ENCODE measurements at places on chromosomes 13 and 19.

DNA sequence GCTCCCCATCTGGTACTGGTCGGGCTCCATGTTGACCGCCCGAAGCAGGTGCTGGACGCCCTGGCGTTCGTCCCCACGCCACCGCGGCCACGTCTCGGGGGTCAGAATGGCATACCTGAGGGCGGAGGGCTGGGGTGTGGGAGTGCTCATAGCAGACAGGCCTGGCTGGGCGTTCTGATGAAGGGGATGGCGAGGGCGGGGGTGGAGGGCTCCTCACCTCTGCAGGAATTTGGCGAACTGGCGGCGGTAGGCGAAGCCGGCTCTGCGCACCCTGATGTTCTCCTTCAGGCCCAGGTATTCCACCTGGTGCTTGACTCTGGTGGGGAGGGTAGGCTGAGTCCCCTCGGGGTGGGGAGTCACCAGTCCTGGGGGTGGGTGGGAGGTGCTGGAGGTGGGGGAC is 22.3 kb upstream of the ZNF414 start:
- DNase-seq = no peak

- no peak for DNase-seq
These were observed 32.5 kb downstream of the PCDH20 start for GRCh38 chr13:61383111-61383510.

DNA sequence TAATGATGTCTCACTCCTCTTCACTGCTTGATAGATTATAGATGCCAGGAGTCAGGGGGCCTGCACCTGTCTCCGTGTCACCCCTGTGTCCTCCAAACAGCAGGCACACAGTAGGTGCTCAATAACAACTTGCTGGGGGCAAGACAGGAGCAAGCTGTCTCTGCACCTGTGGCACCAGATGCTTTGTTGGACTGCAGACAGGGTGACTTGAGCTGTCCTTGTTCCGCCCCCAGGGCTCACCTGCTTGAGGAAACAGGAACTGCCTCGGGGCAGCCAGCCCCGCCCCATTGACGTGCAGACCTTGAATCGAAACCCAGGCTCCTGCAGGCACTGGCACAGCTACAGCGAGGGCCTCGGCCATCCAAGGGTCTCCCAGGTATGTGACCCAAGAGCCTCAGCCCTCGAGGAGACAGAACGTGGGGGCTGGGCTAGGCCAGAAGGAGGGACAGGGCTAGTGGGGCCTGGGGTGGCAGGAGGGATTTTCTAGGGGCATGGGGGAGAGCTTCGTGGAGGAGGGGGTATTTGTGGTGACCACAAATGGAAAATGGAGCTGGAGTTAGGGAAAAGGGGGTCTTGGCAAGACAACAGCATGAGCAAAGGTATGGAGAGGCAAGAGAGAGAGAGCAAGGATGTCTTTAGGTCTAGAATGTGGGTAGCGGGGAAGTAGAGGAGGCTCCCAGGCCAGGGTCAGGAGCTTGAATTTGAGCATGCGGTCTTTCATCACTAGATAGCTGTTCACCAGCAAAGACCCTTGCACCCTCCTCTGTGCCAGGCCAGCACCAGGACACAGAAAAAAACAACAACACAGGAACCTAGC is at the start of gene HSH2D:
HSH2D (plus strand) TSS at position 287 of the 817 bp plus-strand sequence. CDS start 5,066 bp downstream, outside the sequence.
- DNase-seq = no peak

GRCh38 chr13:111161601-111162600 is 46.8 kb downstream of the ARHGEF7 start:
- no peak for DNase-seq

- no peak for DNase-seq
These were observed 536.0 kb downstream of the MYO16 start for GRCh38 chr13:109165417-109165904.

GRCh38 chr13:51645154-51645650 is 60.9 kb downstream of the WDFY2 start:
- DNase-seq = no peak

GRCh38 chr13:75299913-75300862 is 181.8 kb downstream of the TBC1D4 start:
- no peak for DNase-seq

DNA sequence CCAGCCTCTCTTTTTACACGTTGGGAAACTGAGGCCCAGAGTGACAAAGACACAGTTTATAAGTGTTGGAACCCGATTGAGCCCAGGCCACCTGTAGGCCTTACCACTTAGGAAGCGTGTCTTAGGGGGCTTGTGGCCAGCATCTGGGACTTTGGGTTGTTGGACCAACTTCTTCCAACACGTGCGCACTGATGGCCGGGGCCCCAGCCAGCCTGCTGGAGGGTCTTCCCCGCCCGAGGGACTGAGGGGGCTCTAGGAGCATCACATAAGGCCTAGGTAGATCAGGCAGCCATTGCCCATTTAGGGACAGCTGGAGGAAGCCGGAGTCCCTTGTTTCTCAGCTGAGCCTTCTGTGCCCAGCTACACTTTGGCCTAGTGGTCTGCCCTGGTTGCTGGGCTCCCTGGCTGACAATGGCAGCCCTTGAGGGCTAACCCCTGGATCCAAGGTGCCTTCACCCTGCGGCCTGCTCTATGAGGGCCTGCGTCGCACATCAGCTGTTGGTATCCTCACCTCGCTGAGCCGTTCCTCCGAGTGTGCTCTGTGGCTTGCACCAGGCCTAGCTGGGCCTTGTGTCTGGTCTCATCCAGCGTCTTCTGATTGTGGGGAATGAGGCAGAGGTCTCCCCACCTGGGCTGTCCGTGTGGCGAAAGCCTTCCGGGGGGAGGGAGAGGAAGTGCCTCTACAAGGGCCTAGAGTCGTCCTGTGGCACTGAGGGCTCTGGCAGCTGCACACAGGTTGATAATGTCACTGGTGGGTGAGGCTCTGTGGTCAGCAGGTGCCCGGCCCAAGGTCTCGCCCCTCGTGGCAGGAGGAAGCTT is 1.2 kb downstream of the RAB11B start:
- no peak for DNase-seq

- DNase-seq = no peak
These were observed 5.3 kb downstream of the VWA8 start for GRCh38 chr13:41955605-41956004.

DNA sequence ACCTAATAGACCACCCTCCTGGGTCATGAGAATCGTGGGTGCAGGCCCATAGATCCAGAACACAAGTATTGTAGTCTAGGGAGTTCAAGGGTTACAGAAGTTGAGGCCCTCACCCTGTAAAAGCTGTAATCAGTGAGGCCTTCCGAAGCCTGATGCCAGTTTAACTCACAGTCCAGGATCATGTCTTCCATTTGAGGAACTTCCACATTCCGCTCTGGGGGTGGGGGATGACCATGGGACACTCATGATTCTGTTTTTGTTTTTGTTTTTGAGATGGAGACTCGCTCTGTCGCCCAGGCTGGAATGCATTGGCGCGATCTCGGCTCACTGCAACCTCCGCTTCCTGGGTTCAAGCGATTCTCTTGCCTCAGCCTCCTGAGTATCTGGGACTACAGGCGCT is 1.7 kb upstream of the RASIP1 start:
- no peak for DNase-seq

DNA sequence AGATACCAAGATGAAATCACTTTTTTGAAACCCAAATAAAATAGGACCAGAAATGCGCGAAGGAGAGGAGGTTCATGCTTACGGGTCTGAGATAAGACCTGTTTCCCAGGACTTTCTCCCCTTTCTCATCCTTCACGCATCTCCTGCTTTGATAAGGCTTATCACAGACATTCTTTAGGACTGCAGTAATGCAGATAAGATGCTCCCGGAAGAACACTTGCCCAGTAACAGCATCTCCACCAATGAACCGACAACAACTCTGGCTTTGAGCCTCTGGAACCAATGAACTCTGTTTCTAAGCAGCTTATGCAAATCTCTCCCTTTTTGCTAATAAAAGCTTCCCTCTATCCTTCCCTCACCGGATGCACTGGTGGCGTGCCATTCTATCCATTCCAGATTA is 783.4 kb upstream of the ARGLU1 start:
- DNase-seq = no peak

- no peak for DNase-seq
These were observed 38.6 kb downstream of the LIG4 start for GRCh38 chr13:108176685-108177274.

DNA sequence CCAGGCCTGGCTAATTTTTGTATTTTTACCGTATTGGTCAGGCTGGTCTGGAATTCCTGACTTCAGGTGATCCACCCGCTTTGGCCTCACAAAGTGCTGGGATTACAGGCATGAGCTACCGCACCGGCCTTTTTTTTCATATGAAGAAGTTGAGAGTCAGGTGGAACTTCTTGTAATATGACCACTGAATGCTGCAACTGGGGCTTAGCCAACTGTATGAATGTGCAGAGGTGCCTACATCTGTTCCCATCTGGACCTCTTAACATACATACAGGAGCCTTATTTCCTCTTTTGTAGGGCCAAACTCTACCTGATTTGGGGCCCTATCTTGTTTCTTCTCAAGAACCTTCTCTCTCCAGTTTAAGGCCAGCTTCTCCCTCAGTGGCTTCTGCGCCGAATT is 11.9 kb upstream of the GGACT start:
- DNase-seq = no peak

DNA sequence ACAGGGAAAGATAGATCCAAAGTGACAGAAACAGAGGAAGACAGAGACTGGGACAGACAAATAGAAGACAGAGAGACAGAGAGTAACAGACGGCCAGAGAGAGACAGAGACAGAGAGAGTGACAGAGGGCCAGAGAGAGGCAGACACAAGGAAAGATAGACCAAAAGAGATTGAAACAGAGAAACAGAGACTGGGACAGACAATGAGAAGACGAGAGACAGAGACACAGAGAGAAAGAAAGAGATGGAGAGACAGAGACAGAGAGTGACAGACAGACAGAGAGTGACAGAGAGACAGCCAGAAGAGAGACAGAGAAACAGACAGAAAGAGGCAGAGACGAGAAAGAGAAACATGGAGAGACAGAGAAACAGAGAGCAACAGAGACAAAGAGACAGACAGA is 127.3 kb downstream of the UQCRFS1 start:
- no peak for DNase-seq

DNA sequence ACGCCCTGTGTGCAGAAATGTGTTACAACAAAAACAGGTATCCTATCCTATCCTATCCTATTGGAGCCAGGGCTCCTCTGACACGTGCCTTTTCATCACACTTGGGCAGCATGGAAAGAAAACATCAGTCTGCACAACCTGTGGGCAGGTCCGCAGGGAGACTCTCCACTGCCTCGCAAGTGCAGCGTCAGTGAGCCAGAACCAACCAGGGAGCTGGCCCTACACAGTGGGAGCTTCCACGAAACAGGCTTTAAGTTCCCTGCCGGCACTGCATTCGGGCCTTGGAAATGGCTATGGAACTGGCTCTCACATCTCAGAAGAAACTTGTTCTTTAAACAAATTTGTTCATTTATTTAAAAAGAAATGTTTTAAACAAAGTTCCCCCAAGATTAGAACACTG is 49.5 kb downstream of the SLC7A1 start:
- no peak for DNase-seq

DNA sequence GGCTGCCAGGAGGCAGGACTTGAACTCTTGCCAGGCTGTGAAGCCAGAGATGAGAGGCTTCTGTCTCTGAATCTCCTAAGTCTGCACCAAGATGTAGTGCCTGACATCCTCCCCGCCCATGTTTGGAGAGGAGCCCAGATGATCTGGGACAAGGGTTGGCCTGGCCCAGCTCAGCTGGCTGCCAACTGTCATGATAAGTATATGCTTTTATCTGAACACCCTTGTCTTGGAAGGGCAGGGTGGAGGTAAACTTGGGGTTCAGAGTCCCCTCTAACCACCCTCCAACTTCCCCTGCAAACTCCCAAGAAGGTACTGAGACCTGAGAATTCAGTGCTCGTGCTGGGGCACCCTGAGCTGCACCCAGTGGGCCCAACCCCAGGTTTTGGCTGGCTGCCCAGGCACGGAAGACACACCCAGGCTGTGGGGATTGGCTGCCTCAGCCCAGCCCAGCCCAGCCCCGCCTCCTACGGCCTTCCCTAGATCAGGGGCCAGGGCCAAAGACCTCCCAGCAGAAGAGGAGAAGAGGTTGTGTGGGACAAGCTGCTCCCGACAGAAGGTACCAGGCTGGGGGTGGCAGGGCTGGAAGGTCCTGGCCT is at the start of gene CYP4F12:
CYP4F12 (plus strand) TSS at position 508 of the 596 bp plus-strand sequence. CDS start 443 bp downstream, outside the sequence.
- peak; percentile 10 for DNase-seq

DNA sequence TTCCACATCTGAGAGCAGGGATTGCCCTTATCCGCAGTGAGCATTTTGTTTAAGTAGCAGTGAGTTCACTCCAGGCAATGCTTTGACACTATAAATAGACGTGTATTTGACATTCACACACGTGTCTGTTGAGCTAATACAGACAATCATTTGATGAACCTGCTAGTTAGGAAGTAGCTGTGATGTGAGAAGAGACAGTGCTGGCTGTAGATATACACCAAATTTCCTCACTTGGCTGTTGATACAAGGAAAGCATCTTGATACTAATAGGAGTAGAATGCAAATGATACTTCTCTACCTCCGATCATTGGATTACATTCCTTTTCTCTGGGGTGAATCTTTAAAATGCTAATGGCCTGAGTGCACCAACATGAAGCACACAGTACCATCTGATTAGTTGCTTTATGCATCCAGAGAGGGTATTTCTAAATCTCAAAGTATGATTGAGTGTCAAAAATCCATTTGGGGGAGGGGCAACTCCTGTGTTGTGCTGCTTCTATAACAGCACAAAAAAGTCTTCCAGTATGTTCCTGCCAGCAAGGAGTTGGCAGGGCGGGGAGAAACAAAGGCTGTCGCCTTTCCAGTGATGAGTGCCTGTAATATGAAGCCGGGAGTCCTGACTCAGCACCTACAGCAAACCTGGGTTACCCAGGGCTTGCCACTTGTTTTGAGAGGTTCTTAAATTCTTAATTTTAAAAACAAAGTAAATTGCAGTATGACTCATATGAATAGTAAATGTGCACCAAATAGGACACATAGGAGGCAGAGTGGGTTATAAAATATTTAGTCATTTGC is 7.0 kb downstream of the CUL4A start:
- DNase-seq = no peak

DNA sequence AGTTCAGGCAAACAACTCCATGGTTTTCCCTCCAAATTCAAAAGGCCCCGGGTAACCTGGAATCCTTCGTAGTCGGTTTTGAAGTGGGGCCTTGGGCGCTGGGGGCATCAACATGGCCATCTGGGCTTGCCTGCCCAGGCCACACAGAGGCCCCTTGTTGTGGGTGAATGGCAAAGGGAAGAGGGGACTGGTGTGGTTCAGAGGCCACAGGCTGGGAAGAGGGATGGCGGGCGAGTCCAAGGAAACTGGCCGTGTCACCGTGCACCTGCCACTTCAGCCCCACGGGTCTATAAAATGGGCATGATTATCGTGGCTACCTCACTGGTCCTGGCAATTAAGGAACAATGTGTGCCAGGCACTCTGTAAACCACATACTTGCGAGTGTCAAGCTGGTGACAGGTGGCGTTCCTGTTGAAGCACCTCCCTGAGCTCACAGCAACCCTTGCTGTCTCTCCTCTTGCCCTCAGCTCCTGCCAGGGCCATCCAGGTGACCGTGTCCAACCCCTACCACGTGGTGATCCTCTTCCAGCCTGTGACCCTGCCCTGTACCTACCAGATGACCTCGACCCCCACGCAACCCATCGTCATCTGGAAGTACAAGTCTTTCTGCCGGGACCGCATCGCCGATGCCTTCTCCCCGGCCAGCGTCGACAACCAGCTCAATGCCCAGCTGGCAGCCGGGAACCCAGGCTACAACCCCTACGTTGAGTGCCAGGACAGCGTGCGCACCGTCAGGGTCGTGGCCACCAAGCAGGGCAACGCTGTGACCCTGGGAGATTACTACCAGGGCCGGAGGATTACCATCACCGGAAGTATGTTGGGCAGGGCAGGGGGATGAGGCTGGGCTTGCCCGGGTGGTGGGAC is 1.3 kb downstream of the LSR start:
- DNase-seq = no peak
